ENCODE measurements at places on chromosomes 11 and 22.

- no peak for ATAC-seq
Observed at GRCh38 chr22:30607939-30608338, 965 bp downstream of the TCN2 start.

DNA sequence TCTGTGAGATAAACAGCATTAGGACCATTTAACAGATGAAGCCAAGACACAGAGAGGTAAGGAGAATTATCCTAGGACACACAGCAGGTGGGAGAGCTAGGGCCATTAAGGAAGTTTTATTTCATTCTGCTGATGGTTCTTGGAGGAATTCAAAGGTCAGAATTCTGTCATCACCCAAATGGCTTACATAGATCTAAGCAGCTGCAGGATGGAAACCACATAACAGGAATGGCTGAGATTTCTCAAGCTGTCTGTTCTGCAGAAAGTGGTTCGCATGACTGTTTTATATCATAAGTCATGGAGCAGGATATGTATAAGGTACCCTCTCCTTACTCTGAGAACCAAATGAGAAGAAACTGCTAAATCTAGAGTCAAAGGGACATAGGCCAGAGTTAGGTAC is 163.2 kb upstream of the NARS2 start:
- ATAC-seq = no peak

DNA sequence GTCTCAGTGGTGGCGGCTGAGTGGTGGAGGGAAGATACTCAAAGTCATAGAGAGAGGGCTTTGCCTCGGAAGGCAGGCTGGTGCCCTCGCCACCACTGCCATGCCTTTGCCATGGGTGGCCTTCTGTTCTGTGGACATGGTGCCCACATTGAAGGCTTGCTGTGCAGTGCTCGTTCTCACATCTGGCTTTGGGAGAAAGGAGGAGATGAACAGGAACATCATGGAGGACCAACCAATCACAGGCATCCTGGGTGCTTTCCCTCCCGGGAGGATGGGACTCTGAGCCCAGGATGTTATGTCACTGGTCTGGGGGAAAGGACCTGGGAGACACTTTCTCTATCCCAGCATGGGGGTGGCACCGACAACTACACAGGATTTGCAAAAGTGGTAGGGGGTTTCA is 82.3 kb upstream of the NARS2 start:
- ATAC-seq = no peak

GRCh38 chr11:120867531-120867930 is 156.4 kb upstream of the TBCEL start:
- ATAC-seq = no peak

GRCh38 chr22:50376085-50376651 is 33.0 kb downstream of the PPP6R2 start:
- peak; percentile 36 for ATAC-seq

DNA sequence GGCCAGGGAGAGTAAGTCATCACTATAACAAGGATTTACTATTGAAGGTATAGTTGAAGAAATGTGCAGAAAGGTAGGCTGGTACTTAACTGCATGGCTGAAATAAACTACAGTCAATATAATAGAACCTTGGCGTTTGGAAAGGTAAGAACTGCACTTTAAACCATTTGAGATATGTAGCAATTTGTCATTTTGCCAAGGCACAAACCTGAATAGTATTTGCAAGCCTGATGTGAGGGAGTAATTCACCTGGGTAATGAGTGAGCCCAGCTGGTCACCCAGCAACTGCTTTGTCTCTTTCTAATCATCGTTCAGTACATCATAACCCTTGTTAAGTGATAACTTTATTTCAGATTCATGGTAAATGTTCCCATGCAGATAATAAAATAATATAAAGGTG is 62.3 kb upstream of the SCUBE2 start:
- no peak for ATAC-seq

DNA sequence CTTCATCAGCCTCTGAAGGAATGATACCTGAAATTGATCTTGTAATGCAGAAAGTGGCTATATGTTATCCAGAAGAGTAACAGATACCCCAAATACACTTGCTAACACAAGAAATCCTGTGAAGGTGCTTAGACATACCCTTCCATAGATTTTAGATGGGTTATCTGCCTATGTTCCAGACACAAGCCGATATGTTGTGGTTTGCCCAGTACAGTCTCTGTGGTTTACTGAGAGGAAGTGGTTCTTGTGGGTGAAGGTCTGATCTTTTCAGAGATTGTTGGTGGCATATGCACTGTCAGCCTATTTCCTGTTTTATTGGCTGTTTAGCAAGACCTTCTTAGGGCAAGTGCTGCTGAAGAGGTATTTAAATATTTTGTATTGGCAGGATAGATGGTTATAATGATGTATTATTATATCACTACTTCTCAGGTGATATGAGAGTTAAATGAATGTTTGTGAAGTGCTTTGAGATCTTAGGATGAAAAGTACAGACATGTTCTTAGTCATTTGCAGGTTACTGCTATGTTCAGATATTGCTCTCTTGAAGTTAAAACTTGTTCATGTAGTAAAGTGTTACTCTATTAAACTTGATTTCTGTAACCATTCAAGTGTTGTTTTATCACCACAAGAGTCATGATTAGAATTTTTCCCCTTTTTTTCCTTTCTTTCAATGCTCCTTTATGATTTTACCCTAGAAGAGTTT is 8.2 kb downstream of the ARHGEF12 start:
- peak; percentile 93 for ATAC-seq

- no peak for ATAC-seq
Observed at GRCh38 chr11:45809456-45810395, 4.8 kb downstream of the SLC35C1 start.

DNA sequence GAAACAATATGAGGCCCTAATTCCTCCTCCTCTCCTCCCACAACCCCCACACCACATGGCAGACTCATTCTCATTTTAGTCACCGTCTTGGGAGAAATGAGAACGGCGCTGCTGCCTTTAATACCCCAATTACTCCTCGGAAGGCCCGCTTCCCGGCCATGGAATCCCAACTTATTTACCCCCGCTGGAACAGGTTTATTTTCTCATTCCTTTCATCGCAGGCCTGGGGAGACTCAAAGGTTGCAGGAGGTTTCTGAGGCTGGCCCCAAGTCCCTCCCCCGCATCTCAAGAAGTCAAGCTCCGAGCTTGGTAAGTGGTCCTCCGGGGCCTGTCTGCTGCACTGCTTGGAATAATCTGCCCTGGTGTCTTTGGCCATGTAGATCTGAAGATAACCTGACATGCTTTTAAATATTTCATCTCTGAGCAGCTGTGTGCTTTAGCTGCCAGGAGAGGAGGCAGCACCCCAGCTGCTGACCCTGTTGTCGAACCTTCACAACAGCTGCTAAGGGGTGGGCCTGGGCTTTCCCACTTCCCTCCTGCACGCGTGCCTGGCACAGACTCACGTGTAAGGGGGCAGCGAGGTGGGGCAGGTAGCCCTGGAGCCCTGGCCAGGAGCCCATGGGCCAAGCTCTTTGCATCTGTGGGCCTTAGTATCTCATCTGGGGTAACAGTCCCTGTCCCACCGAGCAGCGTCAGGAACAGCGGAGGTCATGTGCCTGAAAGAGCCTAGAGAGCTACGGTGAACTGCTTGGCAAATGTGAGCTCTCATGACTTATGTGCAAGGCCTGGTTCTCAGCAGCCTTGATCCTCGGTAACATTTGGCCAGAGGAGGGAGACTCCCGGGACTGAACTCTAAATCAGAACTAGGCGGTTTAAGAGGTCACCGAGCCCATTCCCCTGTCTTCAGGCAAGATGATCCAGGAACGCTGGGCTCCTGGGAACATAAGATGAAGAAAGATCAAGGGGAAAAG is 164.6 kb downstream of the ST3GAL4 start:
- ATAC-seq = no peak

- no peak for ATAC-seq
Observed at GRCh38 chr22:32444068-32444467, 20.2 kb downstream of the BPIFC start.

- ATAC-seq = no peak
Observed at GRCh38 chr11:9826390-9826789, 162.5 kb downstream of the SWAP70 start.

- no peak for ATAC-seq
Observed at GRCh38 chr22:33455036-33455435, 396.9 kb upstream of the SYN3 start.

DNA sequence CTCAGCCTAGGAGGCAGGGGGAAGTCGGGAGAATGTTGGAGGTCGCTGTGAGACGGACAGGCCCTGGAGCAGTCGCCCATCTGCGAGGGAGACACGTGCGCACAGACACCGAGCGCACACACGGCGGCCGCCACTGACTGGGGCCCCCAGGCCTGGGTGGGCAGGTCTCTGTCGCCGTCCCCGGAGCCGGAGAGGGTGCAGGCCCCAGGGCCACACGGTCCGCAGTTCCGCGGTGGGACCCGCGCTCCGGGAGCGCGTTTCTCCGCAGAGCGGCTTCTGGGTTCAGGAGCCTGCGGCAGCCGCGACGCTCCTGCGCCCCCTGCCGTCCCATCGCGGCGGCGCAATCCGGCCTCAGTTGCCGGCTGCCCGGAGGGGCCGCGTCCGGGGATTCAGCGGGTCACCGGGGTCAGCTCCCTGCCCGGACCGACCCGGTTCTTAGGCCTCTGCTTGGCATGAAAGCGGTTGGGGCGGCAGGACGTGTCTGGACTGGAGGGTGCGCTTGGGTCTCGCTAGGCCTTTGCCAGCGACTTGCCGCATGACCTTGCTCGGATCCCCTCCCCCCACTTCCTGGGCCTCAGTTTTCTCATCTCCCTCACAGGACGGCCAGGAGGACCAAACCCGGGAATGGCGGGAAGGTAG is 31.2 kb downstream of the PDE2A start:
- peak; percentile 75 for ATAC-seq

GRCh38 chr11:27184458-27185312 is 144.1 kb downstream of the BBOX1 start:
- ATAC-seq = no peak

DNA sequence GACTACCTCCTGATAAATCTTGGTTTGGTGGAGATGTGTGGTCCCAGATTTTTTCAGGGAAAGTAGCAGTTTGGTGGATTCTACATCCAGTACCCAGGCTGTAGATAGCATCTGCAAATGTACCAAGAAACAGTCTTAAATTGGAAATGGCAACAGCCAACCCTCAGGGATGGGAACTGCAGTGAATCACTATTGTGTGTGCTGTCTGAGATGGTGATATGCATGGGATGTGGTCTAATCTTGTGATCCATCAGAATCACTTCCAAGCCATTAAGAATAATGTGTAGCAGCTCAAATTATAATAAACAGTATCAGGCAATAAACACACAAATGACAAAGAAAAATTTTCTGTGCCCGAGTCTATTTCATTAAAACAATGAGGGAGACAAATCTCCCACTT is 3.4 kb downstream of the OLFML1 start:
- ATAC-seq = no peak

DNA sequence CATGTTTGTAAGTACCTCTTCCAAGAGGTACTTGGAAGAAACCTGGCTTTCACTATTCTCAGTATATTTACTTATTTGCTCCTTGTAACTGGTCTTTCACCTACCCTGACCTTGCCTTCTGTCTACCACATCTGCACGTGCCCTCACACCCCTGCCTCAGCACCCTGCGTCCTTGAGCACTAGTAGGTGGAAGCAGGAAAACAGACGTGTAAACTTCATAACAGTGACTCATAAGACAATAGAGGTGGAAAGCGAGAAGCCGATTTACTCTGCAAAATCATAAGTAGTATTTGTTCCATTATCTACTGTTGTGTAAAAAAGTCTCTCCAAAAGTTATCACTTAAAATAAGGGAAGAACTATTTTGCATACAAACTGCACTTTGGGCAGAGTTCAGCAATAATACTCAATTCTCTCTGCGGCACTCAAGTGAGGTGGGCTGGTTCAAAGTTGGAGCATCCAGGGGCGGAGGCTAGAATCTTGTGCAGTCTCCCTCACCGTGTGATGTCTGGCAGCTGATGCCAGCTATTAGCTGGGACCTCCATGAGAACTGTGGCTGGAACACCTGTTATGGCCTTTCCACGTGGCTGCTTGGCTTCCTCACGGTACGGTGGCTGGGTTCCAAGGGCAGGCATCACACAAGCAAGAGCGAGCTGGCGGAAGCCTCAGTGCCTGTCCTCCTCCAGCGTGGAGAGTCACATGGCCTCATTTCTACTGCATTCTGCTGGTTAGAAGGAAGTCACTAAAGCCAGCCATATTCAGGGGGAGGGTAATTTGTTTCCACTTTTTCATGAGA is 30.4 kb downstream of the PACS1 start:
- ATAC-seq = peak; percentile 95

GRCh38 chr11:58498464-58498863 is 9.4 kb downstream of the OR5B21 start:
- ATAC-seq = no peak

DNA sequence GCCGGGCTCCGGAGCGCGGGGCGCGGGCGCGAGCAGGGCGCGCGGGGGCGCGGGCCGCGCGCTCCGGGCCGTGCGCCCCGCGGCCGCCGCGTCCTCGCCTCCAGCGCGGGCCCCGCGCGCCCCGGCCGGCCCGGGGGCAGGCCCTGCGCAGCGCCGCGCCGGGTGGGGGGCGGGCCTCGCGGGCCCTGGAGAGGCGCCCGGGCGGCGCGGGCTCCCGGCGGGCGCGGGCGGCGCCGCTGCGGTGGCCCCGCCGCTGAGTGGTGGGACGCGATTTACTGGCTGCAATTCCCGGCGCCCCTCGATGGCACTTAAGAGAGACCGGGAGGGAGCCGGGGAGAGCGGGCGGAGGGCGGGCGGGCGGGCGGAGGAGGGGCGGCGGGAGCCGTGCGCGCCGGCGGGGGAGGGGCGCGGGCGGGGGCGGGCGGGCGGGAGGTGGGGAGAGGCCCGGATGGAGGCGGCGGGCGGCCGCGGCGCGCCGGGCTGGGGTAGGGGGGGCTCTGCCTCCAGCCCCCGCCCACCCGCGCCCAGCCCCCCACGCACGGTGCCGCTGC is 73.2 kb upstream of the TCF20 start:
- ATAC-seq = peak; percentile 29

DNA sequence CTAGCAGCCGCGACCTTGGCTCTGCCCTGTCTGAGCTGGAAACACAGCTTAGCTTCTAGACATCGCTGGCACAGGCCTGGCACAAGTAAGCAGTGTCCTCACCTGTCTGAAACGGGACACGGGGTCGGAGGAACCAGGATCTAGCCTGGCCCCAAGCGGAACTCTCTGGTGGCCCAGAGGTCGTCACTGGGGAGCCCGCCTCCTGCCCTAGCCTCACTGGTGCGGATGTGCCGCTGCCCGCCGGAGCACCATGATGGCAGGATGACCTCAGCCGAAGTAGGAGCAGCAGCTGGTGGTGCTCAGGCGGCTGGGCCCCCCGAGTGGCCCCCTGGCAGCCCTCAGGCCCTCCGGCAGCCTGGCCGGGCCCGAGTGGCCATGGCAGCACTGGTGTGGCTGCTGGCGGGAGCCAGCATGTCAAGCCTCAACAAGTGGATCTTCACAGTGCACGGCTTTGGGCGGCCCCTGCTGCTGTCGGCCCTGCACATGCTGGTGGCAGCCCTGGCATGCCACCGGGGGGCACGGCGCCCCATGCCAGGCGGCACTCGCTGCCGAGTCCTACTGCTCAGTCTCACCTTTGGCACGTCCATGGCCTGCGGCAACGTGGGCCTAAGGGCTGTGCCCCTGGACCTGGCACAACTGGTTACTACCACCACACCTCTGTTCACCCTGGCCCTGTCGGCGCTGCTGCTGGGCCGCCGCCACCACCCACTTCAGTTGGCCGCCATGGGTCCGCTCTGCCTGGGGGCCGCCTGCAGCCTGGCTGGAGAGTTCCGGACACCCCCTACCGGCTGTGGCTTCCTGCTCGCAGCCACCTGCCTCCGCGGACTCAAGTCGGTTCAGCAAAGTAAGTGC is 871 bp downstream of the SLC35E4 start:
- no peak for ATAC-seq

All from stimulated activated memory B cell treated with anti-CD40 and anti-IgM and Interleukin-4, amounts not matched to agents 10 μg/mL and 1 μg/mL and 100 μg/mL, for 72 hours (primary cell).